ENCODE measurements at places on chromosomes 7 and 10.
A peak's percentile ranks its signal among the peaks of the same experiment; 100 is the strongest.

DNA sequence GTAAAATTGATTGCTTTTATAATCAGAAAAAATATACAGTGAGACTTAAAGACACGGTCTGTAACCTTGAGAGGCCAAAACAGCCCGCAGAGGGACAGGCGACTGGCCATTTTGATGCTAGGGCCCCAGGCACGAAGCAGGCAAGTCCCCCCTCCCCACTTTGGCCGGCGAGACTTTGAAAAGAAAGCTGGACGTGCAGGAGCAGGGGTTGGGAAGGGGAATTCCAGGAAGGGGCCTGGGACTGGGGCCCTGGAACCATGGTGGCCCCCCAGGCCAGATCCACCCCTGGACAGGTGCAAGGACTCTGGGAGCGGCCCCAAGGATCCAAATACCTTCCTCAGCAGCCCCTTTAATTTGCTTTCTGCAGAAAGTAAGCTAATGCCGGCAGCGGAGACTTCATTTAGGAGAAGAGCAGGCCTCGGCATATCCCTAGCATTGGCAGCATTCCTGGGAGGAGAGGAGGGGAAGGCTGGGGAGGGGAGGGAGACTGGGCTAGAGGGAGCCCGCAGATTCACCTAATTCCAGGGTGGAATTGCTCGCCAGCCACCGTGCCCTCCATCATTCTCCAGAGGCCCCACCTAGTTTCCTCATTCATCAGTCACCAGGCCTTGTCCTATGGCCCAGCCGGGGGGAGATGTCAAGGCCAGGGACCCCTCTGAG lies 24.9 kb upstream of the TNRC18 start:
- DNase-seq: no peak

- DNase-seq: no peak
These were observed 7.4 kb downstream of the CYP3A43 start for GRCh38 chr7:99835189-99835588.

DNA sequence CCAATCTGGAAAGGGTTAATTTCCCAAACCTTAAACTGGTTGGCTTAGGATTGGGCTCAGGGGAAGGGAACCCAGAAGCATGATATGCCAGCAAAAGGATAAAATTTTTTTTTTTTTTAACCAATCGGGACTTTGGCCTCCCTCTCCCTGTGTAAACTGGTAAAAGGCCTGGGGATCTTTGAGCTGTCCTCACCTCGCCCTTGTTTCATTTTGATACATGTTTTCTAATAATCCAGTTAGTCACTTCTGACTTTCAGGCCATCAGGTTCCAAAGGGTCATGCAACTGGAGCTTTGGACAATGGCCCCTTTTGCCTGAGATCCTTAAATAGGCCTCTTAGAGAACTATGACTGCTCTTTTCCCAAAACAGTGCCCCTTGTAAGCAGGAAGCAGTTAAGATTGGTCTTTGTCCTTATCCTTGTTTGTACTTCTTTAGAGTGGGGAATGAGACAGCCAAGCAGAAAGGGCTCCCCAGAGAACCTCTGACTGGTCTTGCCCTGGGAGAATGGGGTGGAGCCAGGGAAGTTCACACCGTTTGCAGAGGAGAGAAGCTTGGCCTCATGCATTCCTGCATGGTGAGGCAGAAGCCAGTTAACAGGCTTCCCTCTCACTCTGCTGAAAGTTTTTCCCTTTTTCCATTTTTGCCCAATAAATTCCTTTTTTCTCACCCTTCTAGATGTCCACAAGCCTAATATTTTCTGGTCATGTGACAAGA lies 424.2 kb upstream of the CNTNAP2 start:
- DNase-seq: no peak

DNA sequence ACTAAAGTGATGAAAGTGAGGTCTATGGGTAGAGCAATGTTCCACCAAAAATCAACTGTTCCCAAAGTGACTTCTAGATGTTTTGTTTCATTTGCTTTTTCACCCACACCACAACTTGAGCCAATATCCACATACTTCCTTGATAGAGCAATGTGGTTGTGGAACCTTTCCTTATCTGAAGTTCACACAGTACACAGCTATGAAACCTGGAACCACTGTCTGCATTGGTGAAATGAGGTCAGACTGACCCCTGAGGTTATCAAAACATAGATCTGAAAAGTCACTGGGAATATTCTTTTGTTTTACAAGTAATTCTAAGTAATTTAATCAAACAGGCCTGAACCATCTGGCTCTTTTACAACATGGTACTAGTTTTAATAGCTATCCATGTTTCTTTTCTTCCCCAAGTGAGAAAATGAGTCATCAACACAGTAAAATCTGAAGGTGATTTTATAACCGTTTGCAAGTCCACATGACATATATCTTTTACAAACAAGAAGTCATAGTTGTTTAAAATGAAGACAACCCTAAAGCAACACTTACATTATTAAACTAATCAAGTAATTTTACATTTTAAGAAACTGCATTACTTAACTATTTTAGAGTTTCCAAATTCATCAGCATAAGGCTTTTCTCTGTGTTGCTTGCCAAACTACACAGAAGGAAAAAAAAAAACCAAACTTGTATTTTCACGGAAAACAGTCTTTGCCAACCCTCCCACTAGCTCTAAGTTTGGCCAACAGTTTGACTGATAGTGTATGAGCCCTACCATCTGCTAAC lies 80.3 kb downstream of the LRRC17 start:
- no peak for DNase-seq

- DNase-seq: no peak
These were observed 6.0 kb upstream of the ZDHHC4 start for GRCh38 chr7:6571160-6571779.

- DNase-seq: no peak
These were observed 259.3 kb upstream of the TMEM72 start for GRCh38 chr10:44651834-44652233.

- DNase-seq: no peak
These were observed 73.7 kb upstream of the BAIAP2L1 start for GRCh38 chr7:98474558-98474957.

- DNase-seq: no peak
These were observed 199.2 kb downstream of the JCAD start for GRCh38 chr10:29860166-29860565.

DNA sequence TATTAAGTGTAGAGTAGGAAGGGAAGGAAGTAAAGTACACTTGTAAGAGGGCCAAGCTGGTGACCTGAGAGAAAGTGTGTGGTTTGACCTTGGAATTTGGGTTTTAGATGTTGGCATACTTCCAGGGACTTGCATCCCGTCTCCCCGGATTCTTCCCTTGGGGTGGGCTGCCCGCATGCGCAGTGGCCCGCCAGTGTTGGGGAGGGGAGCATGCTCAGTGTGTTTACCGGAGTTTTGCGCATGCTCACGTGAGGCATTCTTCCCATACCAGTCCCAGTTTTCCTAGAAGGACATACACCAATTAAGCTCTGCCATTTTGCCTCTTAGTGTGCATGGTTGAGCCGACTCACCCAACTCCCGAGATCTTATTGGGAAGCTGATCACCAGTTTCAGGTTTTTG lies 9.4 kb downstream of the PDSS1 start:
- no peak for DNase-seq

GRCh38 chr7:157270060-157270444 lies 66.8 kb upstream of the DNAJB6 start:
- no peak for DNase-seq

DNA sequence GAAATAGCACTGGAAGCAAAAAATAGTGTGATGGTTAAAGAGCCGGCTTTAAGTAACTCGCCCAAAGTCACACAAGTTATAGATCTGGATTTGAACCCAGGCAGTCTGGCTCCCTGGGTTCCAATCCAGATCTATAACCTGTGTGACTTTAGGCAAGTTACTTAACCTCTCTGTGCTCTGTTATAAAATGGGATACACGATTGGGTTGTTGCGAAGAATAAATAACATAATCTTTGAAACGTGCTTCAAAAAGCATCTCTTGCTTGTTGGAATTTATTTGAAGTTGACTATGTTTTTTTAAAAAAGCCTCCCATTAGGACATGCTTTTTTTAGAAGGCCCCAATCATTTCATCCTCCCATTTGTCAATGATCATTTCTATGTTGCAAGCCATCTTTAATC lies 3.5 kb upstream of the LCOR start:
- DNase-seq: no peak

- DNase-seq: no peak
These were observed 199.9 kb upstream of the NRP1 start for GRCh38 chr10:33534416-33534815.

DNA sequence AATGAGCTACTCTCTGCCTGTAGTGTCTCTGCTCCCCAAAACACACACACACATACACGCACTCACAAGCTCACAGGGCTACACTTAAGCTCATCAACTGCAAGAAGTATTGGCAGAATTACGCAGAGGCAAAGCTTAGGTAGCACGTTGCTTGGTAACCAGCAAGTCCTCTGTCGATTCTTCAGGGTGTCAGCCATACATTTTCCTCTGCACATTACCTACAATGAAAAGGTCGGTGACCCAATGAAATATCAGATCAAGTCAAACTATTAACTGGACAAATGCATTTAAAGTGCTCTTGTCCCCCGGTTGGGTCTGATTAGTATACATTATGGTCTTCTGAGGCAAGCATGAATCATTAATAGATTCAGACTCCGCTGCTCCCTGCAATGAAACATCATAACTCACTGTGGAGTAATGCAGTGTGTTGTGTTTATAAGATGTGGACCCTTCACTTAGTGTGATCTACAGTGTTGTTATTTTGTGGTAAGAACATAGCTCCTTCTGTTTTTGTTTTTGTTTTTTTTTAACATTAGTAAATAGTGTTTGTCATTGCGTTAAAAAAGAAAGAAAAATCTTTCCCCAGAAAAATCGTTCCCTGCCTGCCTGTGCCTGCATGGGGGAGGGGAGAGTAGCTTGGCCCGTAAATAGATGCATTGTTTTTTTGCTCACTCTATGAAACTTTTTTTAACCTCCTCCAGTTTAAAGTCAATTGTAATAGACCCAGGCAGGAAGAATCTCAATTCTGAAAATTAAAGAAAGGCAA lies 325.5 kb downstream of the SFMBT2 start:
- DNase-seq: no peak

DNA sequence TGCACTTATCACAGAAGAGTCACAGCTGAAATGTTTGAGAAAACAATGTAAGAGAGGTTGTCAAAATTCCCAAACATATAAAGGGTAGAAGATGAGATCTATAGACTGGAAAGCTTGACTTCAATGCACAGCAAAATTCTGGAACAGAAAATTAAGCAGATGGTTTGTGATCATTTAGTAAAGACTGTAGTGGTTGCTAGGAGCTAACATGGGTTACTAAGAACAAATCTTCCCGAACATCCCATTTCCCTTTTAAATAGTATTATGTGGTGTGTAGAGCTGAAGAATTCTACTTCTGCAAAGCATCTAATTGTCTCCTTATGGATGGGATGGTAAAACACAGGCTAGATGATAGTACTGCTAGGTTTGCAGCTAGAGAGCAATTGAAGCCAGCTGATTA lies 312.3 kb downstream of the CAMK1D start:
- DNase-seq: no peak

DNA sequence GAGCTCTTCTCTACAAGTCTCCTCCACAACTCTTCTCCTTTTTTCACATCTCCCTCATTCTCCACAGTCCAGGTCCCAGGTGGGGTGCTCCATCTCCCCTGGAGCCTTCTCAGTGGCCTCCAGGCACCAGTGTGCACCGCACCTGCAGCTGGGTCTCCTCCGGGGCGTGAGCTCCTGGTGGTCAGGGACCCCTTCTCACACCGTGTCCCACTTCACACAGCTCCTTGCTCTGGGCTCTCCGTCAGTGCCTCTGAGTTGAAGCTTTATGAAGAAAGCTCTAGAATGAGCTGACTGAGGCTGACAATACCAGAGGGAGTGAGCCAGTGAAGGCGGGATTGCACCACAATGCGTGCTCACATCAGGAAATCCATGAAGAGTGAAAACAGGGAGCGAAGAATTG lies 290.2 kb downstream of the DNAJB6 start:
- DNase-seq: no peak

GRCh38 chr7:7271094-7271874 lies 88.9 kb downstream of the C1GALT1 start:
- no peak for DNase-seq

GRCh38 chr10:134247-135131 lies 766 bp upstream of the ZMYND11 start:
- DNase-seq: peak; percentile 52

GRCh38 chr10:43198682-43199005 lies 60.4 kb downstream of the CSGALNACT2 start:
- DNase-seq: peak; percentile 34

DNA sequence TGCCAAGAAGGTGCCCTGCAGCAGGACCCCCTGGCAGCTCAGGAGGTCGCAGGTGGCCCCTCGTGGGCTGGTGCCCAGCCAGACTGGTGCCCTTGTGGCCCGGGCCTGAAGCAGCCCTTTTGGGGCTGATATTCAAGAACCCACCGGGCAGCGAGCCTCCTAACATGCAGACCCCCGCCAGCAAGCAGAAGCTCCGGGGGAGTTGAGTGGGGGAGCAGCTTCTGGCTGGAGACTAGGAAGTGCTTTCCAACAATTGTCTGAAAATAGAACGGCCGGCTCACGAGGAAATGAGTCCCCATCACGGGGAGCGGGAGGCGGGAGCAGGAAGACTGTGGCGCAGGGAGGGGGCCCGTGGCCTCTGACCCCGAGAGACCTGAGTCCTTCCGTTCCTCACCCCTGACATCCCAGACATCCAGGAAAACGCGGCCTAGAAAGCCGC lies 9.5 kb upstream of the INTS1 start:
- DNase-seq: no peak

DNA sequence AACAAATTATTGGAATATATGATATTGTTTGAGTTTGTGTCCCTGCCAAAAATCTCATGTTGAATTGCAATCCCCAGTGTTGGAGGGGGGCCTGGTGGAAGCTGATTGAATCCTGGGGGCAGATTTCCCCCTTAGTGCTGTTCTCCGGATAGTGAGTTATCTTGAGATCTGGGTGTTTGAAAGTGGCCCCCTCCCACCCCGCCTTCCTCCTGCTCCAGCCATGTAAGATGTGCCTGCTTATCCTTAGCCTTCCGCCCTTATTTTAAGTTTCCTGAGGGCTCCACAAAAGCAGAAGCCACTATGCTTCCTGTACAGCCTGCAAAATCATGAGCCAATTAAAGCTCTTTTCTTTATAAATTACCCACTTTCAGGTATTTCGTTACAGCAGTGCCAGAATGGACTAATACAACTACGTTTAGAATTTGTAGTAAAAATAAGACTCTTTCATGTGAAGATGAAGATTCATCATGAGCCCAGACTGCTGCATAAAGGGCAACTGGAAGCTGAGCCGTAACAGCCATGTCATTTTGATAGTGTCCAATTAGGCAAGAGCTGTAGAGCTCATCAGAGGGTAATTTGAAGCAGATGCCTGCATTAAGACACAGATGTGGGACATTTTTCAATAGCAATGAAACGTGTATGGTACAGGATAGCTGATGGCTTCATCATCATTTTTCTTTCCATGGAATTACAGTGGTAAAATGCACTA lies 1007.2 kb downstream of the REEP3 start:
- no peak for DNase-seq

DNA sequence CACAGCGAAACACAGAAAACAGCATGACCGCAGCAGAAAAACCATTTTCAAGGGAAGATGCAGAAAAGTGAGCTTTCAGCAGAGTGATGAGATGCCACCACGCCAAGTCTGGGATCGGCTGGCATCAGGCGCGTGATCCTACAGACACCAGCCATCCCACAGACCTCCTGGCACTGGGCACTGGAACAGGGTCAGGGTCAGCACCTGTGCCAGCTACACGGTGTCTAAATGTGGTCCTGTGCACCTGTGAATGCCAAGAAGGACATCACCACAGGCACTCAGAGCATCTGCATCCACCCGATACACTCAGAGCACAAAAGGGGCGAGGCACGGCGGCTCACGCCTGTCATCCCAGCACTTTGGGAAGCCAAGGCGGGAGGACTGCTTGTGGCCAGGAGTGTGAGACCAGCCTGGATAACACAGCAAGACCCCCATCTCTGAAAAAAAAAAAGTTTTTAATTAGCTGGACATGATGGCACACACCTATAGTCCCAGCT lies 31.5 kb downstream of the STK32C start:
- DNase-seq: no peak
